ENCODE measurements at places on chromosomes 1 and 21. TPM values are rescaled to one million over a fixed set of nuclear protein-coding genes. Genes with fewer than 3 reads are reported as not detected.

- no peak for DNase-seq
Observed at GRCh38 chr21:26652854-26653253, 79.8 kb upstream of the CYYR1 start.

DNA sequence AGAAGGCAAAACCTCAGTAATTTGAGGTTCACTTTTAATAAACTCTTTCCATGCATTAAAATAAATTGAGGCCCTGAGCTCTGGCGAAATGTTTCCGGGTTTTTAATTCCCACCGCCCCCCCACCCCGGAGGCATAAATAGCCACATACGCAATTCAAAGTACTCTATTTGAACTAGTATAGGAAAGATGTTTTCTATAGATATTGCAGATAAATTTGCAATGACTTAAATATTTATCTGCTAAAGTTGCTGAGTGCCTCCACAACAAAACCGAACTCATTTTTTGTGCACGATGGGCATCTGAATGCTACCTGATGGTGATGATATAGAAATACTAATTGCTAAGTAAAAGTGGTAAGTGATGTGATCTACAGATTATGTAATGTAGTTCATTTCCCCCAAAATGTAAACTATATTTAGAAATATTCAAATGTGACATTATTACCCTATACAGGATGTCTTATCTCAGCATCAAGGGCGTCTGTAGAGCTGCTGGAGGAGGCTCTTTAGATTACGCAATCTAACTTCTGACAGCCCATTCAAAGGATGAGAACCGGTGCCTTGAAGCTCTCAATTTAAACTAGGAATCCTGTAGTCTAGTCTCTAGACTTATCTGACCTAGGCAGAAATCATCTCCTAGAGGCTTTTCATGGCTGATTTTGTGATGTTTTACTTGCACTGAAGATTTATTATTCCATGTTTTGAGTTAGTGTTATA lies 8.5 kb downstream of the IRF2BP2 start:
- DNase-seq = no peak

GRCh38 chr1:28243685-28244311 lies 7.9 kb downstream of the ATP5IF1 start:
- no peak for DNase-seq

DNA sequence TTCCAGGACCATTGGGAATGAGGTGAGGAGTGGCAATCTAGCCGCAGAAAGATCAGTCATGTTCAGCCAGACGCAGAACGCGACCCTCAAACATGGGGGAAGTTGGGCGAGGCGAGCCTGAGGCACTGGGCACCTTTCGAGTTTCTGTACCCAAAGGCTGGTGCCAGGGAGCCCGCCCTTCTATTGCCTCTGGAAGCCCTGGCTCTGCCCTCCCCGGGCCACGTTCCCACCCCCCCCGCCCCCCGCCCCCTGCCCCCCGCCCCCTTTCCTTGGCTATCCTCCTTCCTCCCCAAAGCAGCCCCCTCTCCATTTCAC lies 2.2 kb upstream of the ZBTB7B start:
- DNase-seq = no peak

GRCh38 chr1:83978056-83978455 lies 20.9 kb downstream of the TTLL7 start:
- DNase-seq = no peak

- no peak for DNase-seq
Observed at GRCh38 chr21:41857771-41858300, 21.3 kb downstream of the PRDM15 start.

- DNase-seq = no peak
Observed at GRCh38 chr1:245987577-245987976, 519.5 kb downstream of the SMYD3 start.

DNA sequence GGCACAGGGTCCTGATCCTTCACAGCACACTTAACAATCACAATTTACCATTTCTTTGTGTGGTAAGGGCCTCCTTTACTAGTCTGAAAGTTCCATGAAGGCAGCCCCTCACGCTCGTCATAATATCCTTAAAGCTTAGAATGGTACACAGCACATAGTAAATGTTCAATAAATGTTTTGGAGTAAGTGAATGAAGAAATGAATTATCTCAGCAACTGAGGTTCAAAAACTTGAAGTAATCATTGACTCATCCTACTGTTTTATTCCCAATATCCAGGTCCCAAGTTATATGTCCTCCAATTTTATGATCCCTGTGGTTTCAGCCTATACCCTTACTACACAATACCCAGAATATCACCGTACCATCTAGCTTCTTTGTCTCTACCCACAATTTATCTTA lies 2.2 kb upstream of the C1orf162 start:
- DNase-seq = no peak

GRCh38 chr1:92690212-92690906 lies 94.5 kb downstream of the EVI5 start:
- no peak for DNase-seq

Gene REN
- 0.26 TPM for total RNA-seq

Gene NES
- total RNA-seq = 35.7 TPM

Gene GPR37L1
- 0.05 TPM for total RNA-seq
